ENCODE measurements at places on chromosomes 4 and X. TPM values are rescaled to one million over a fixed set of nuclear protein-coding genes. Genes with fewer than 3 reads are reported as not detected.
A peak's percentile ranks its signal among the peaks of the same experiment; 100 is the strongest.

DNA sequence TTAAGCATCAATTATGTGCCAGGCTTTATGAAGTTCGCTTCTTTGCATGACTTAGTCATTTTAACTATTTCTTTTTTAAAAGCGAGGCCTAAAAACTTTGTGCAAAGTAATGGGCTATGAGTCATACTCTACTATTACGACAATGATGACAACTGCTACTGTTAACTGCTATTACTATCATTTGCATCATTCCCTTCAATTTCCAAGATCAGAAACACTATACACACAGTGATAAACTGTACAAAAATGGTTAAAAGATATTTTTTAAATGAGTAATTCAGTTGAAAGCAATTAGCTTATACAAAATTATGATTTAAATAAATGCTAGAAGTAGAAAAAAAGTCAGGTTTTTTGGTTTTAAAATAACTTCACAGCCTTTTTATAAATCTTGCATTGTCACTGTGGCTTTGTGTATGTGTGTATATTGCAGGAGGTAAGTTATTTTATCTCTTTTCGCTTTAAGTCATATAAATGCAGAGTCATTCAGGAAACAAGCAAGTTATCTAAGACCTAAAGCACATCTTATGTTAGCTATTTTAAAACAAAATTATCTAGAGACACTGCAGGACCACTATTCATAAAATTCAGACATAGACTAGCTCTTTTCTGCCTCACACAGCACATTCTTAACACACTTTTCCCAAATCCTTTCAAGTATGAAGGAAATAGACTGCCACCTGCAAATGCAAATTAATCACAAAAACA, 18.5 kb upstream of the CXCL3 start:
- no peak for DNase-seq
- peak overlapping the region; percentile 80 for H3K27ac ChIP-seq
- H3K4me1 ChIP-seq, result peaks cover 14% of the 10 kb centered on the region
- H3K4me3 ChIP-seq, result no peak overlapping the region

- no peak for DNase-seq
- H3K27me3 ChIP-seq, result no peaks in the 10 kb centered on the region
- no peaks in the 10 kb centered on the region for H3K36me3 ChIP-seq
- H3K27ac ChIP-seq, result no peak overlapping the region
Observed at GRCh38 chr4:122539861-122540465, 80.9 kb downstream of the IL21 start.

GRCh38 chr4:109996526-109996925, 83.8 kb downstream of the EGF start:
- H3K27ac ChIP-seq, result no peak overlapping the region
- H3K27me3 ChIP-seq, result no peaks in the 10 kb centered on the region
- H3K4me1 ChIP-seq, result no peaks in the 10 kb centered on the region
- no peak overlapping the region for H3K4me3 ChIP-seq
- no peak for DNase-seq

- H3K4me1 ChIP-seq, result peaks cover 10% of the 10 kb centered on the region
- no peak overlapping the region for H3K27ac ChIP-seq
- H3K27me3 ChIP-seq, result no peaks in the 10 kb centered on the region
- no peak for DNase-seq
- H3K36me3 ChIP-seq, result peaks cover 15% of the 10 kb centered on the region
Observed at GRCh38 chr4:74161666-74162450, 3.9 kb downstream of the MTHFD2L start.

GRCh38 chr4:123470640-123471039, 74.0 kb downstream of the SPRY1 start:
- no peak overlapping the region for H3K27ac ChIP-seq
- H3K36me3 ChIP-seq, result no peaks in the 10 kb centered on the region
- no peak for DNase-seq
- H3K4me3 ChIP-seq, result no peak overlapping the region
- no peaks in the 10 kb centered on the region for H3K4me1 ChIP-seq

DNA sequence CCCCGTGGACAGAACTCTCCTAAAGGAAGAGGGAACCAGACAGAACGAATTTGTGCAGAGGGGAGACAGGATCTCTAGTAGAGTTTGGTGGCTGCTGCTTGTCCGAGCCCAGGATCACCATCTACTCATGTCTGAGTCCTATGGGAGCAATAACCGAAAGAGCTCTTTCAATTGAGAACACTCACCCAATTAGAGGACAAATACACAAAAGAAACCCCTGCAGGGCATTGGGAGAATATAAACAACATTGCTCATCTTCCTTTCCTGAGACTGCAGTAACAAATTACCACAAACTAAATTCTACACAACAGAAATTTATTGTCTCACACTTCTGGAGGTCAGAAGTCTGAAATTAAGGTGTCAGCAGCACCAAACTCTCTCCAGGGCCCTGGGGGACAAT, 65.6 kb downstream of the SPINK2 start:
- DNase-seq, result peak; percentile 55
- H3K4me1 ChIP-seq, result peaks cover 39% of the 10 kb centered on the region
- no peaks in the 10 kb centered on the region for H3K27me3 ChIP-seq
- no peaks in the 10 kb centered on the region for H3K36me3 ChIP-seq
- no peak overlapping the region for H3K27ac ChIP-seq
- no peak overlapping the region for H3K4me3 ChIP-seq

DNA sequence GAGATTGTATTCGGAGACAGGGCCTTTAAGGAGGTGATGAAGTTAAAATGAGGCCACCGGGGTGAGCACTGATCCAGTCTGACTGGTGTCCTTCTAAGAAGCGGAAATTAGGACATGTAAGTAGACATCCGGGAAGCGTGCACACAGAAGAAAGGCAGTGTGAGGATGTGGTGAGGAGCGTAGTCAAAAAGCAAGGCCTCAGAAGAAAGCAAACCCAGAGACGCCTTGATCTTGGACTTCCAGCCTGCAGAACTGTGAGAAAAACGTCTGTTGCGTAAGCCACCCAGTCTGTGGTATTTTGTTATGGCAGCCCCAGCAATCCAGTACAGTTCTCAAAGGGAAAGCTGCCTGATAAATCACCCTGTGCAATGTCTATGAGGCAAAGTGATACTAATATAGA, 153.5 kb downstream of the KCNIP4 start:
- H3K36me3 ChIP-seq, result no peaks in the 10 kb centered on the region
- H3K4me3 ChIP-seq, result no peak overlapping the region
- no peaks in the 10 kb centered on the region for H3K27me3 ChIP-seq
- DNase-seq, result no peak
- no peak overlapping the region for H3K27ac ChIP-seq

- no peak overlapping the region for H3K4me3 ChIP-seq
- H3K27ac ChIP-seq, result no peak overlapping the region
- no peaks in the 10 kb centered on the region for H3K27me3 ChIP-seq
- no peaks in the 10 kb centered on the region for H3K36me3 ChIP-seq
- DNase-seq, result no peak
- no peaks in the 10 kb centered on the region for H3K4me1 ChIP-seq
Observed at GRCh38 chrX:19721726-19722370, 165.6 kb downstream of the SH3KBP1 start.

DNA sequence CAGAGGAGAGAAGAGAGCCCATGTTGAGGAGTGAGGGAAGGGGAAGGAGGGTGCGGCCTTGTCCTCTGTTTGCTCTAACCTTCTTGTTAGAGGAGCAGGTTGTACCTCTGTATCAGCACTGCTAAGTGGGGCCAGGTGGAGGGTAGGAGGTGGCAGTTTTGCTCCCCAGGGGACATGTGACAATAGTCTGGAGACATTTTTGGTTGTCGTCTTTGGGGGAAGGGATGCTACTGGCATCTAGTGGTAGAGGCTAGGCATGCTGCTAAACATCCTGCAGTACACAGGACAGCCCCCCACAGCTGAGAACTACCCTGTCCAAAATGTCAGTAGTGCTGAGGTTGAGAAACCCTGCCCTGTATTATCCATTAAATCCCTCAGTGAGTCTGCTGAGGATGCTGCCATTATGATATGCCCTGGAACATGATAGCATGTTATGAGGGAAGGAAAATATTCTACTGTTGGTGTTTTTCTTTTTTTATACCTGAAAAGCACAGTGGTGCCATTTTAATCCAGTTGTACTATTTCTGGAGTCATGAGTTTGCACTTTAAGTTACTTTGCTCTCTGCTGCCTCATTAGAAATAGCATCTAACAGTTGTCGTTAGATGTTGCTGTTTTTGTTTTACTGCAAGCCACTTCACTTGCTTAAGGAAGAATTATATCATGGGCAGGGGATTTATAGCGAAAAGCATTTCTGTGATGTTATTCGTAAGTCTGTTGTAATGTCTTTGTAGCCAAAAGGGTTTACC, 90.6 kb downstream of the LRP2BP start:
- H3K4me1 ChIP-seq, result peaks cover 22% of the 10 kb centered on the region
- no peak overlapping the region for H3K4me3 ChIP-seq
- H3K27me3 ChIP-seq, result no peaks in the 10 kb centered on the region

DNA sequence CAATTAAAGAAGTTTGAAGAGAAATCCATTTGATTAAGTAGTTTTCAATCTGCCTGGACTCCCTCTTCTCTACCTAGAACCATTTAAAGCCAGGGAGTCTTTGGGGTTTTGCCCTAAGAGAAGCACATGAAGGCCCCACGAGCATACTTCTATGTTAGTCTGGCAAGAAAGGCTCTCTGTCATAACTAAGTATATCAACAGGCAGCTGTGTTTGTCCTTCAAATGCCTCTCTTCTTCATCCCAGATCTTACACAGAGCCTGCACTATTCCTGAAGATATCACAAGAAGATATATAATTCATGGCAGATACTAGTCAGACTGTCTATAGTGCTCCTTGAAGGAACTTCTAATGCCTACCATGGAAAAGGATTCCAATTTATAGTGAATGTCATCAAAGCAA, 206.2 kb downstream of the PRDM5 start:
- no peaks in the 10 kb centered on the region for H3K27me3 ChIP-seq
- no peak overlapping the region for H3K4me3 ChIP-seq
- H3K36me3 ChIP-seq, result no peaks in the 10 kb centered on the region

DNA sequence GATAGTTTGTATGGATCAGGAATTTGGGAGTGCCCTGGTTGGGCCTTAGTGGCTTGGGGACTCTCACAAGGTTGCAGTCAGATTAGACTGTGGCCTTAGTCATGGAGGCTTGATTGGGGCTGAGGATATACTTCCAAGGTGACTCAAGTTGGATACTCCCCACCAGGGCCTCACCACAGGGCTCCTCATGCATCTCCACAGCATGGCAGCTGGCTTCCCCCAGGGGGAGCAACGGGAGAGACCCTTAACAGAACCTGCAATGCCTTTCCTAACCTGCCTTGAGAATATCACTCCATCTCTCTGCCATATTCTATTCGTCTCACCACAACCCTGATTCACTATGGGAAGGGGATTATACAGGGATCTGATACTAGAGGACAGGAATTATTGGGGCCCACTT, 161.9 kb downstream of the RELL1 start:
- H3K36me3 ChIP-seq, result no peaks in the 10 kb centered on the region
- H3K4me3 ChIP-seq, result no peak overlapping the region
- no peak overlapping the region for H3K27ac ChIP-seq
- DNase-seq, result no peak
- no peaks in the 10 kb centered on the region for H3K4me1 ChIP-seq

DNA sequence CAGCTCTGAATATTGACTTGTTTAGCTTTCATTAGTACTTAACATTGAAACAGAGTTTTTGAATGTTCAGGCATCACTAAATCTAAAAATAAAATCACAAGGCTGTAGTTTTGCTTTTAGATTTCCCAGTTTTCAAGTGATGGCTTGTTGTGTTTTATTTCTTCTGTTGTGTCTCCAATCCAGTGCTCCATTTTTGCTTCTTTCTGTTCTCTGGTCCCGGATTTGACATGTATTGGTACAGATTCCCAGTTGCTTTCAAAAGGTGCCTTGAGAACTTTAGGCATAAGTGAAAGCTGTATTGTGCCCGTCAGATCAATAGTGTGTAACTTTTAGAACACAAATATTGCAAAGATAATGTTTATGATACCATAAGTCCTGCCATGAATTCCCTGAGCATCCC, 53.2 kb downstream of the ARHGAP10 start:
- DNase-seq, result no peak
- no peak overlapping the region for H3K27ac ChIP-seq
- no peaks in the 10 kb centered on the region for H3K36me3 ChIP-seq
- H3K4me3 ChIP-seq, result no peak overlapping the region
- H3K27me3 ChIP-seq, result no peaks in the 10 kb centered on the region

DNA sequence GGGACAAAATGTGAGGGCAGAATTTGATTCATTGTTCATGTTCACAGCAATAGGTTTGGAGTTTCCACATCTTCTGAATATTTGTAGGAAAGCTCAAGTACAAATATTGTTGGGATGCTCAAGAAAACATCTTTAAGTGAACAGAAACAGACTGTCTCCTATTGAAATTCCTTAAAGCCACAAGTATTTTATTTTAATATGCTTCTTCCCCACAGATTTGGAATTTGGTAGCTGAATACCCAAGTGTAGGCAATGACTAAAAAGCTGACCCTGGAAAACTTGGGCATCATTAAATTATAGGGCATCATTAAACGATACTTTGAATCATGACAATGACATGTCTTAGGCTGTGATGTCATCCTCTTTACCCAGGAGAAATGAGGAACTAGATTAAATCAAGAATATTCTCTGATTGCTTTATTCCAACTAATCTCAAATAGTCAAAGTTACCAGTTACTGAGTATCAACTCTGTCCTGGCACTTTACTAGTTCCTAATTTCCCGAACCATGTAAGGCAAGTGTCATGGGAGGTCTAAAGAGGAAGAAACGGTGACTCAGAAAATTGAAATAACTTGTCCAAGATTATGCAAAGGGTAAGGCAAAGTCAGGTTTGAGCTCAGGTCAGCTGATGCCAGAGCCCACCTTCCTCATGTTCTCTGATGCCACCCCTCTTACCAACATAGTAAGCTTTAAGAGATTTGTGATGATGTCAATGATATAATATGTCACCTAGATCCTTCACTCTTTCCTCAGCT, 223.1 kb upstream of the LEF1 start:
- DNase-seq, result peak; percentile 17
- no peaks in the 10 kb centered on the region for H3K27me3 ChIP-seq
- H3K27ac ChIP-seq, result no peak overlapping the region
- H3K4me1 ChIP-seq, result peaks cover 14% of the 10 kb centered on the region
- no peaks in the 10 kb centered on the region for H3K36me3 ChIP-seq

GRCh38 chrX:47563801-47564315, 2.9 kb downstream of the ARAF start:
- no peak overlapping the region for H3K4me3 ChIP-seq
- no peak for DNase-seq
- no peaks in the 10 kb centered on the region for H3K27me3 ChIP-seq
- H3K27ac ChIP-seq, result peak overlapping the region; percentile 21
- H3K4me1 ChIP-seq, result peaks cover 20% of the 10 kb centered on the region

MTTP gene
- not detected for total RNA-seq

PPP2R3B gene
- 23.8 TPM for total RNA-seq

All from SJSA1 (cell line).